ENCODE measurements at places on chromosomes 2 and 18.

DNA sequence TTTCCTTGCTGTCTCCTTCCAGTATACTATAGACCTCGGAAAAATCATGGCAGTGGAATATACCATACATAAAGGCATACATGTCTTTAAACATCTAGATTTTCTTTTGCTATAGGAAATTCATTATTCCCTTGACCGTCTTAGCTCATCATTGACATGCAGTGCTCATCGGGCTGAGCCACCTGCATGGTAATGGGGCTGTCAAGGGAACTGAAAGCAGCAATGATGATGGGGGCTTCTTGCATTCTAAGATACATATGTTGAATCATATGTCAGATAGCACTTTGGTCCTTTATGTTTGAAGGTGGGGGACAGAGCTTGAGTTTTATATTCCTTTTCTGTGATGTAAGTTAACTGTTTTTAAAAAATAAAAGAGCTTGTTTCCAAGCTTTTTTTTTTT, 106.6 kb downstream of the ICA1L start:
- DNase-seq: no peak

DNA sequence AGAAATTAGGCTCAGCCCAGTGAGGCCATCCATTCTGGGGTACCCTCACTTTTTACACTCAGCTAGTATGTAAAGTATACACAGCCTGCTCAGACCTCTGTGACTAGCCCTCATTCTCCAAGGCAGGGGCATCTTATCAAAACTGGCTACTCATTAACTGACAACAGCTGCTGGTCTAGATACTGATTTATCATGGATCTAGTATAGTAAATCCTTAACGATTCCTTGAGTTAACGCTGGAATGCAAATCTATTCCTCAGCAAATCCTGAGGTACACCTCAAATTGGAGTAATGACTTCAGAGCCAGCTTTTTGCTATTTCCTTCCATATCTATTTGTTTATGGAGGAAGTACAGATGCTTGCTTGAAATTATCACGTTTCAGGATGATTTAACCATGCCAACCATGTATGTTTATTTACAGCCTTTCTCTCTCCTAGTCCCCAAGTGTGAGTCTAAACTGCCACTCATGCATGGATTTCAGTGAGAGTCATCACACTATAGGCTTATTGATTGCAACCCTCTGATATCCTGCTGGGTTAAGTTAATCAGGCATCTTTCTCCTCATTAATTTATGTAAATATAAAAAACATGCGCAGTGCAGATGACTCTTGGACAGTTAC, 70.2 kb upstream of the DOK6 start:
- DNase-seq: no peak

DNA sequence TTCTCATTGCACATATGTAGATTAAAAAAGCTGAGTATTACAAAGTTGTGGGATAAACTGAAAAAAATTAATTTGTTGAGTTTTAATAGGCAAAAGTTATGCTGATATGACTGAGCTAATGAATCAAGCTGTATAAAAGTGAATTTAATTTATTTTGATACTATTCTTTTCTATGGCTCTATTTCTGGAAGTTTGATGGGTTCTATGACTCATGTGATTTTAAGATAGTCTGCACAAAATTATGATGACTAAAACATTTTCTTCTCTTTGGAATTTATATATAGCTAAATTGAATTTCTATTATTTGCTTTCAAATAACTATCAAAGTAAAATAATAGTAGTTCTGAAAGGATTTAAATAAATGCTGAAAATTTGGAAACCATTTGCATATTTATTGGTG, 71.0 kb upstream of the MMADHC start:
- no peak for DNase-seq

- DNase-seq: no peak
Measured at GRCh38 chr2:89820248-89820647, 1128.8 kb downstream of the RPIA start.

- DNase-seq: no peak
Measured at GRCh38 chr18:32454593-32454992, 16.1 kb downstream of the GAREM1 start.

DNA sequence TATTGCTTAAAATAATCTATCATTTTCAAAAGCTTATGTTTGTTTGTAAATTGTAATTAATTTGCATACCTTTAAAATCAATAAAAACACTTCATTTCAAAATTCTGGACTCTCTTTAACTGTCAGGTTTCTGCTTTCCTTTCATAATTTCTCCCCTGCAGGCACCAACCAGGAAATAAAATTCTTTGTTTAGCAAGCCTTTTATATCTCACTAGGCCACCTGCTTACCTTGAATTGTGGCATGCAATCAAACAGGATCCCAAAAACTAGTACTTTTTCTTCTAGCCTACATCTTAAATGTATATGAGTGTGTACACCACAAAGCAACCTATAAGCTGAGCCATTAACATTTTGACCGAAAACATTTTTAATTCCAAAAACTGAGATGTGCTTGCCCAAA, 233.1 kb downstream of the NR4A2 start:
- DNase-seq: no peak

Data from stimulated activated CD4-positive, alpha-beta T cell treated with anti-CD3 and anti-CD28 coated beads, Interleukin-15, amount 100 ng/mL, for 1 hour (primary cell).